Dermis microvascular lymphatic vessel endothelial cell (primary cell): ENCODE measurements at places on chromosomes 5 and 9.

DNA sequence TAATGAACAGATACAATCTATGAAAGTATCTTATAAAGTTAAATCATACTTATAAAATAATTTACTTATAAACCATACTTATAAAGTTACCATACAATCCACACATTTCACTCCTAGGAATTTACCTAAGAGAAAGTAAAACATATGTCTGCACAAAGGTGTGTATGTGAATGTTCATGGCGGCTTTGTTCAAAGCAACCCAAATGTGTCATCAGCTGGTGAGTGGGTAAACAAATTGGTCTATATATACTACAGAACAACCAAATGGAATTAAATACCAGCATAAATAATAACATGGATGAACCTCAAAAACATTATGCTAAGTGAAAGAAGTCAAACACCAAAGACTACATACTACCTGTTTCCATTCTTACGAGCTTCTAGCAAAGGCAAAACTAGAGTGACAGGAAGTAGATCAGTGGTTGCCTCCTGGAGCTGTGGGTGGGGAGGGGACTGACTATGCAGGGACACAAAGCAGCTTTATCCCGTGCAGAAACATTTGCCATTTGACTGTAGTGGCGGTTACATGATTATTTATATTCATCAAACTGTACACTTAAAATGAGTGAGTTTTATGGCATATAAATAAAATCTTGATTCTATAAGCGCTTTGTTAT, 10.6 kb downstream of the TRAF1 start:
- no peak for DNase-seq

- peak; percentile 56 for DNase-seq
Observed at GRCh38 chr5:37724395-37725125, 115.3 kb downstream of the GDNF start.

- no peak for DNase-seq
Observed at GRCh38 chr9:85056203-85056572, 386.7 kb downstream of the NTRK2 start.

GRCh38 chr9:2255128-2255527, 240.0 kb downstream of the SMARCA2 start:
- DNase-seq, result no peak

DNA sequence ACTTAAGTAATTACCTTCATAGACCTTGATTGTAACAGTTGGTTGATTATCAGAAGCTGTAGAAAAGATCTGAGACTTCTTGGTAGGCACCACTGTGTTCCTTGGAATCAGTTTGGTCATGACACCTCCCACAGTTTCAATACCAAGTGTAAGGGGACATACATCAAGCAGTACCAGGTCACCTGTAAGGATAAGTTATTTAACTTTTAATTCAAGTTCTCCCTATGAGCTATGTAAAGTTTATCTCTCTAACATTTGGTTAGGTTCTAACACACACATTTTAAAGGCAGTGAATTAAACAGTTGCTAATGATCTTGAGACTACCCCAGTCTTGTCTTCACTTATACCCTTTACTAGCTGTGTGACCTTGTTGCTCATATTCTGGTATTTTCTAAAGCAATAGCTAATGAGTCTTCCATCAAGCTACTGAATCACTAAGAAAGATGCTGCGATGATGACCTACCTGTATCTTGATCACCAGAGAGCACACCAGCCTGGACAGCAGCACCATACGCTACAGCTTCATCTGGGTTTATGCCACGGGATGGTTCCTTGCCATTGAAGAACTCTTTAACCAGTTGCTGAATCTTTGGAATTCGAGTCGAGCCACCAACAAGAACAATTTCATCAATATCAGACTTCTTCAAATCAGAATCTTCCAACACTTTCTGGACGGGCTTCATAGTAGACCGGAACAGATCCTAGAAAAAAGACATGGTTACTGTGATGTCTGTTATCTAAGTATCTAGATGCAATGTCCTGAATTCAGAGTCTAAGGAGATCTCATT, 2.8 kb downstream of the HSPA5 start:
- DNase-seq, result peak; percentile 10

- DNase-seq, result peak; percentile 27
Observed at GRCh38 chr5:123549256-123549904, 37.4 kb downstream of the CSNK1G3 start.

- DNase-seq, result no peak
Observed at GRCh38 chr9:115002371-115003120, 72.2 kb upstream of the TNFSF8 start.

DNA sequence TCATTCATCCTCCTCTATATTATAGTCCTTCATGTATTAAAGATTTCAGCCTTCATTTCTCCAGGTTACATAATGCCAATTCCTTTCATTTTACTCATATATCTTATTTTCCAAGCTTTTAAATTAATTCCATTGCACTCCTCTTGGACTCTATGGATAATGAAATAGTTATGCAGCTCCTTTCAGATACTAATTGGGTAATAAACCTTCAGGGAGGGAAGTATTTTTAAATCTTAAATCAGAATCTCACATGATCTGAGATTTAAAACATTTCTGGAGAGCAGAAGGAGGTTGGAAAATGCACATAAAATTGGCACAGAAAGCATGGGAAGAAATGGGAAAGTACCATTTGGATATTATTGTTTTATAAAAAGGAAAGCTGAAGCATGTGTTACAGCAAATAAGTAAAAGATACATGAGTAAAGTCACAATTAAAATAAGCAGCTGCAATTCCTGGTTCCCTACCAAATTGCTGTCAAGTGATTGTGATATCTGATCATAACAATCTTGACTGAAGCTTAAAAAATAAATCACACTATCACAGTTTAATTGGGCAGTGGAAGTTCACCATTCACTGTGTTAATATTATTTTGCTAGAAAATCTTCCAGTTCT, 257.9 kb upstream of the NREP start:
- DNase-seq, result no peak

GRCh38 chr9:101791938-101792337, 53.5 kb upstream of the GRIN3A start:
- peak; percentile 5 for DNase-seq

DNA sequence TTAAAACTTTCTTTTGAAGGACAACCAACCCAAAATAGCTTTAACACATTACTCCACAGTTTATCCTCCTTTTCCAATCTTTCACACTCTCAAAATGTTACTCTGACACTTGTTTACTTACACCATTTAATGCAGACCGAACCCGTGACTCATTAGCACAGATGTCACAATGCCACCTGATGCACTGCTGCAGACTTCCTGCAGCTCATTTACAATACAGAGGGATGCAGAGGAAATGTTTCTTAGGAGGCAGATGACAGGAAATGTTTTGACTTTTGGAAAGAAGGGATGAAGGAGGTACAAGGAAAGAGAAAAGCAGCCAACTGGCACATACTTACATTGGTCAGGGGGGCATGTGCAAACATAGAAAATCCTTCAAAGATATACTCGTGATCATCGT, 39.0 kb downstream of the DROSHA start:
- peak; percentile 93 for DNase-seq
